ENCODE measurements at places on chromosomes 16 and 17.

DNA sequence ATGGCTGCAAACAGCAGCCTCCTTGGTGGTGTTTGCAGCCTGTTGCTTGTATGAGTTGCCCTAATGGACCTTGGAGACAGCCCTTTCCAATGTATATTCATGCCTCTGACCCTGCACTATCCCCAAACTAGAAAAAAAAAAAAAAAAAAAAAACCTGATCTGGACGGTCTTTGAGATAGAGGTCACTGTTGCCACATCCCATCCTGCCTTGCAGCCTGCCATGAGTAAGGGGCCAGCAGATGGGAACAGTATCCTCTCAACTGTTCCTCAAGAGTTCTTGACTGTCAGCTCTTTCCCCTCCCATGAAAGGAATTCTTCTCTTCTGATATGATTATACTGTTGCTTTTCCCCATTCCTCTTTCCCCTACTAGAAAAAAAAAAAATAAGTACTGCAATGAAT is 152.4 kb downstream of the SSH2 start:
- no peak for DNase-seq

DNA sequence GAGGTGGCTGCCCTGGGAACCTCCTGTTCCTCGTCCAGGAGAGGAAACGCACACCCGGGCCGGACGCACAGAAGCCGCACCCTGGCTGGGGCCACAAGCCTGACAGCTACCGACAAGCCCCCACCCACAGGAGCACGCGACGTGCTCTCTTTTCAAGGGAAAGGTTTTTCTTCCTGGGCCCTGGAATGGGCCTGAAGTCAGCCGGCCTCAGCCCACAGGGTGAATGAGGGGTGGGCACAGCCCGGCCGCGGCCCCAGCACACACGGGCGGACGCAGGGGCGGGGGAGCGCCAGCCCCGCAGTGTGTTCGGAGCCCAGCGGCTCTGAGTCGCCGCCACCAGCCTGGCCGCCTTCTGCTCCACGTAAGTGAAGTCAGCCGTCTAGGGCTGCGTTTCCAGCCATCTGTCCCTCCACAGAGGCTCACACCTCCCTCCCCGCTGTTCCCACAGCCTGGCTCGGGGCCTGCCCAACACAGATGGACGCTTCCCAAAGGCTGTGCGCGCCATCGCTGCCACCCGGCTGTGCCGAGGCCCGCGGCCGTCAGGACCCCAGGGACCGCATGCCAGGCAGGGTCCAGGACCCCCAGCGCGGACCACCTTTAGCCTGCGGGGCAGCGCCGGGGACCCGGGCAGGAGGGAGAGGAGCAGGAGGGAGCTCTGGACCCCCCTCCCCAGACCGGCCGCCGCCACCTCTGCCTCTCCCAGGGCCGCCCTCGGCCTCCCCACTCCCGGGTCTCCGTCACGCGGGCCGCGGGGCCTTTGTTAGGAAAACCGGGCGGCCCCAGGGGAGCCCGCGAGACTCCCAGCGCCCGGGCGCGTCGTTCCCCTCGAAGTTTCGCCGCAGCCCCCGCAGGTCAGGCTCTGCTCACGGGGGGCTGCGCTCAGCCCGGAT is 36.8 kb downstream of the CBFA2T3 start:
- DNase-seq, result no peak

DNA sequence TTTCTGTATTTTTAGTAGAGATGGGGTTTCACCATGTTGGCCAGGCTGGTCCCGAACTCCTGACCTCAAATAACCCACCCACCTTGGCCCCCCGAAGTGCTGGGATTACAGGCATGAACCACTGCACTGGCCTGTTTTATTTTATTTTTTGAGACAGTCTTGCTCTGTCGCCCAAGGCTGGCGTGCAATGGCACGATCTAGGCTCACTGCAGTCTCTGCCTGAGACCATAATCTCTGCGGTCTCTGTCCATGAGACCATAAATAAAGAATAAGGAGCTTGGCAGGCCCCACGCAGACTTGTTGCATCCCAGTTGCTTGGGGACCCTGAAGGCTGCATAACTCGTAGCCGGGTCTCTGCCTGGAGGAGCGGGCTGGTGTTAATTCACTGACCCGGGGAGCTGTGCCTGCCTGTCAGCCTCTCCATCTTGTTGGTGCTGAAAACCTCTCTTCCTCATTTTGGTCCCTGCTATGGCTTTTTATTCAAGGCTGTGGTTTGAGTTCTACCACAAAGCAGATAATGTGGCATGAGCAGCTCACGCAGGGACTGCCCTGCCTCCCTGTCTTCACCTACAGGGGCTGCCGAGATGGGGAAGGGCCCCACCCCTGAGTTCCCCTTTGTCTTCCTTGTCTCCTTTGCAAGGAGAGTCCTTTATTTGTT is 82.1 kb downstream of the MSI2 start:
- DNase-seq, result no peak

- DNase-seq, result no peak
Measured at GRCh38 chr16:4067262-4068001, 48.8 kb downstream of the ADCY9 start.

DNA sequence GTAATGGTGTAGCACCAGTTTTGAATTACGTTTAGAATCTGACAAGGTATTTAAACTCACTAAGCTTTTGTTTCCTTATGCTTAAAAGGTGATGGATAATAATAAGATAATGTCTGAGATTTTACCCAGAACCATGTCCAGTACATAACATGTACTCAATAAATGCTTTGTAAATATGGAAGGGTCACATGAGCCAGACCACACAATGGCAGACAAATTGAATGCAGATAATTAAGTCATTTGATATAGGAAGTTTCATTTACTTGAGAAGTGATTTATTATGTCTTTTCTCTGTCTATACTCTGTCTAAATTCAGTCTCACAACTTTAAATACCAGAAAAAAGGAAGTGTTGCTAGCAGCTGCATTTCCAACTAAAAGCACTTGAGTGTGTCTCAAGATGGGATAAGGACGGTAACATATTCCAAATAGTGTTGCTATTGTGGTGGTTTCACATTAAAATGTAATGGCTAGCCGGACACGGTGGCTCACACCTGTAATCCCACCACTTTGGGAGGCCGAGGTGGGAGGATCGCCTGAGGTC is 52.5 kb upstream of the DHX40 start:
- no peak for DNase-seq

- DNase-seq, result no peak
Measured at GRCh38 chr17:65025297-65025696, 31.2 kb downstream of the GNA13 start.

- DNase-seq, result peak; percentile 28
Measured at GRCh38 chr17:43576563-43577229, 30.6 kb upstream of the ETV4 start.

- no peak for DNase-seq
Measured at GRCh38 chr17:73956169-73956568, 247.3 kb upstream of the RPL38 start.

GRCh38 chr16:12256921-12257320 is 280.4 kb downstream of the SNX29 start:
- no peak for DNase-seq
